ENCODE measurements at places on chromosomes 2 and 18. TPM values are rescaled to one million over a fixed set of nuclear protein-coding genes. Genes with fewer than 3 reads are reported as not detected.

Gene LRATD1
- total RNA-seq: 6.2 TPM

Gene GALNT14
- total RNA-seq: not detected

Gene TRPM8
- not detected for total RNA-seq

Gene PRKAG3
- total RNA-seq: not detected

Gene IL18R1
- total RNA-seq: 1.6 TPM

Gene CTNNA2
- not detected for total RNA-seq

Gene LIMS4
- 111 TPM for total RNA-seq

Gene OR6B2
- total RNA-seq: not detected

Gene ATG9A
- 66.6 TPM for total RNA-seq

Gene PLGLB2
- total RNA-seq: 1.5 TPM

Gene RNU2-63P
- not detected for total RNA-seq

Gene GALNT13
- 2.3 TPM for total RNA-seq

Gene NCKAP5
- total RNA-seq: 0.96 TPM

Gene ANKRD44
- 39.5 TPM for total RNA-seq

Gene STAM2
- 33.3 TPM for total RNA-seq

Gene CRYBA2
- total RNA-seq: not detected

Gene LINC00305
- total RNA-seq: not detected

Gene TFPI
- 693 TPM for total RNA-seq

Gene SIX3
- not detected for total RNA-seq

Gene ITGB6
- total RNA-seq: under 0.01 TPM

Gene SETBP1
- 9.3 TPM for total RNA-seq

Gene ABCG8
- total RNA-seq: not detected

Gene RFX8
- total RNA-seq: 0.57 TPM

Gene GAREM1
- total RNA-seq: 0.65 TPM

Gene SPATA3
- total RNA-seq: not detected

Gene MROH2A
- not detected for total RNA-seq

Gene PLGLB1
- total RNA-seq: 1.3 TPM

Gene TMEM87B
- 39.5 TPM for total RNA-seq

Gene TMEFF2
- total RNA-seq: not detected

Gene DSG2
- total RNA-seq: 0.19 TPM

Gene KCNS3
- total RNA-seq: 0.65 TPM

Gene ATG16L1
- total RNA-seq: 36.7 TPM

Gene FKBP1B
- total RNA-seq: 10.1 TPM

Gene CHRNG
- total RNA-seq: not detected

Gene CMPK2
- total RNA-seq: 2.6 TPM

Gene SERPINB3
- not detected for total RNA-seq

Gene TTN
- 3.3 TPM for total RNA-seq
